ENCODE measurements at places on chromosomes 6 and 20.

DNA sequence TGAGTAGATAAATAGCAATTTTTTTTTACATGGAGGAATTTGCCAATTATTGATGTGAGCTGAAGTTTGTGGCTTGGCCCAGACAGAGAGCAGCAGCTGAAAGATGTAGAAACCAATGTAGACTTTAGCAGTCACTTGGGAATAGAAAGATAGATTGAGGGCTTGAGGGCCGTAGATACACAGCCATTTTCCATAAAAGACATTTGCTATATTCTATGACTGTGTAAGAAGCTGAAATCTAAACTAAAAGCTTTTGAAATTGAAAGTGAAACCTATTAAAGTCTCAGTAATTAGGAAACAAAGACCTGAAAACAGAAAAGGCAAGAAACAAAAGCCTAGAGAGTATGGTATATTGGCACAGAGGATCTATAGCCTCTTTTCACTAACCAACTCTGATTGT, 332.7 kb downstream of the CENPW start:
- H3K27ac ChIP-seq = no peak overlapping the region
- no peak overlapping the region for H3K4me3 ChIP-seq
- no peak for DNase-seq
- H3K36me3 ChIP-seq = no peaks in the 10 kb centered on the region
- H3K4me1 ChIP-seq = no peaks in the 10 kb centered on the region

- no peak overlapping the region for H3K27ac ChIP-seq
- no peaks in the 10 kb centered on the region for H3K4me1 ChIP-seq
- no peak overlapping the region for H3K4me3 ChIP-seq
- H3K36me3 ChIP-seq = no peaks in the 10 kb centered on the region
- DNase-seq = no peak
- no peaks in the 10 kb centered on the region for H3K27me3 ChIP-seq
Observed at GRCh38 chr6:151293688-151294016, 53.9 kb downstream of the AKAP12 start.

GRCh38 chr6:106939208-106939607, 35.3 kb downstream of the CD24 start:
- H3K36me3 ChIP-seq = no peaks in the 10 kb centered on the region
- no peak overlapping the region for H3K4me3 ChIP-seq
- no peaks in the 10 kb centered on the region for H3K4me1 ChIP-seq
- no peak for DNase-seq
- no peaks in the 10 kb centered on the region for H3K27me3 ChIP-seq
- H3K27ac ChIP-seq = no peak overlapping the region

GRCh38 chr6:115814907-115815306, 245.8 kb downstream of the FRK start:
- H3K27me3 ChIP-seq = no peaks in the 10 kb centered on the region
- H3K4me3 ChIP-seq = no peak overlapping the region
- no peaks in the 10 kb centered on the region for H3K36me3 ChIP-seq
- no peak for DNase-seq

DNA sequence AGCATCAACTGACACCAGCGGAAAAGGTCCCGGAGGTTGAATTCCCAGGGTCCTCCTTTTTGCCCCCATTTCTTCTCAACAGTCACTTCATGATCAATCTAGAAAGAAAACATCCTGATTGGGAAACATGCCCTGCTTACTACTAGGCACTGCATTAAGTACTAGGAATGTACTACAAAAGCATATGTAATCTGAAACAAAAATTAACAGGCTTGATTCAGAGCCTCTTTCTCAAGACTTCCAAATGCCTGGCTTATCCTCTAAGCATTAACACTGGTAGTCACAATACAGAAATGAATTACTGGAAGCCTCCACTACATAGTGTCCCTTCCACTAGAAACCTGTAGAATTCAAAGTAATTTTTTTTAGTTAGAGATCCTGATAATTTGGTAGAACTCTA, 84.5 kb upstream of the LYRM2 start:
- H3K27ac ChIP-seq = no peak overlapping the region
- no peak overlapping the region for H3K4me3 ChIP-seq
- no peaks in the 10 kb centered on the region for H3K4me1 ChIP-seq
- DNase-seq = no peak

- H3K27ac ChIP-seq = no peak overlapping the region
- H3K4me3 ChIP-seq = no peak overlapping the region
- H3K36me3 ChIP-seq = no peaks in the 10 kb centered on the region
- no peak for DNase-seq
Observed at GRCh38 chr6:70351461-70351860, 48.6 kb upstream of the COL9A1 start.

GRCh38 chr6:125008261-125008703, 46.0 kb downstream of the RNF217 start:
- H3K27ac ChIP-seq = no peak overlapping the region
- H3K36me3 ChIP-seq = no peaks in the 10 kb centered on the region
- H3K27me3 ChIP-seq = no peaks in the 10 kb centered on the region

GRCh38 chr6:13478525-13478966, 8.9 kb downstream of the GFOD1 start:
- H3K27me3 ChIP-seq = no peaks in the 10 kb centered on the region
- H3K4me3 ChIP-seq = no peak overlapping the region
- no peaks in the 10 kb centered on the region for H3K4me1 ChIP-seq
- H3K27ac ChIP-seq = no peak overlapping the region
- H3K36me3 ChIP-seq = no peaks in the 10 kb centered on the region

GRCh38 chr6:102520966-102521365, 1127.5 kb downstream of the GRIK2 start:
- H3K27ac ChIP-seq = no peak overlapping the region
- H3K4me1 ChIP-seq = no peaks in the 10 kb centered on the region
- no peaks in the 10 kb centered on the region for H3K27me3 ChIP-seq

DNA sequence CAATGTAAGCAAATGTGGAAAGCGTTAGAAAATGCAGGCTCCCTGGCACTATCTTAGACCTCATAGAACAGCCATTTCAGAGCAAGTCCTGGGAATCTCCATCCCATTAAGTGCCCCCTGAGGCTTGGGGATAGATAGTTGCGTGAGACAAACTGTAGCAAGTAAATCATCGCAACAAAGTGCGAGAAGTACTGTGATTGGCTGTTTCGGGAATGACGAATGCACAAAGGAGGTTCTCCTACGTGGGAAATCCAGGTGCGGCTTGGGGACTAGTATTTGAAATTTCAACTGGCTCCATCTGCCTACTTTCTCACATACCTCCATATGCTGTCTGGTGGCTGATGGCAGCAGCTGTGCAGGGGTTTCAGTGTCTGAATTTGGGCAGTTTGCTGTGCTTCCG, 84.5 kb downstream of the PLEKHG1 start:
- DNase-seq = no peak
- no peaks in the 10 kb centered on the region for H3K4me1 ChIP-seq
- H3K27ac ChIP-seq = no peak overlapping the region
- H3K27me3 ChIP-seq = no peaks in the 10 kb centered on the region
- H3K36me3 ChIP-seq = no peaks in the 10 kb centered on the region
- no peak overlapping the region for H3K4me3 ChIP-seq

DNA sequence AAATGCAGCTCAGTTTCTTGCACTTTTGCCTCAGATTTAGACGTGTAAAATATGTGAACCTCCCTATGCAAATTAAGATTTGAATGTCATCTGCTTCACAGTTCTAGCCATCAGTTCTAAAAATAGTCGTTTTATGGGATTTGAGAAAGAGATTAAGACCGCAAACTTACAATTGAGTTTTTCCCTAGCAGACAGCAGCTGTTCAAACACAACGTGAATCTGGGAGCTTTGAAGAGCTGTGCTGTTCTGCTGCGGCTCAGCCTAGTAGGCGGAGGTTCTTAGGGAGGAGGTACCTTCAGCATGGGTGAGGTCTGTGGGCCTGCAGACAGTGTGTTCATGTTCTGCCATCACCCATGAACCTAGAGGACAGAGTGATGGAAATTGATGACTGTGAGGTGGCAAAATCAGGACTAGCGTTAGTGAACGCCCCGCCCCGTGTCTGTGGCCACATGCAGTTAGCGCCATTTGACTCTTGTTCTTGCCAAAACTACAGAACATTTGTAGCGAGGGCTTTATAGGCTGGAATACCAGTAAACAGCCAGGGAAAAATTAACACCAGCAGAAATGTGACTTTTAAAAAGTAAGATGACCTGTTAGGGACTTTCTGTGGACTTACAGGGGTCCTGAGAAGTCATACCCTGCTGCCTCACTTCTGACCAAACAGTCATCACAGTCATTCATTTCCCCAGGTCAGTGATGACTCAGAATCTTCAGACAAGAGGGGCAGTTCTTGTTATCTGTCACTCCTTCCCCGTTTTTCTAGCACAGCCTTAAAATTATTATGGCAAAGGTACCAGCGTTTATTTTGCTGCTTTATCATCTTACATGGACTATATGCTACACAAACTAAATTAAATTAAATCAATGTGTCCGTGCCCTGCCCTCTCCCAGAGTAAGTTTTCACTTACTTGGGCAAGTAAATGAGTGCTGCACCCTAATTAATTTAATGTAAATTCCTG, 84.3 kb upstream of the TMEM181 start:
- H3K4me1 ChIP-seq = no peaks in the 10 kb centered on the region
- H3K4me3 ChIP-seq = no peak overlapping the region
- H3K27me3 ChIP-seq = no peaks in the 10 kb centered on the region
- no peak for DNase-seq
- no peak overlapping the region for H3K27ac ChIP-seq

DNA sequence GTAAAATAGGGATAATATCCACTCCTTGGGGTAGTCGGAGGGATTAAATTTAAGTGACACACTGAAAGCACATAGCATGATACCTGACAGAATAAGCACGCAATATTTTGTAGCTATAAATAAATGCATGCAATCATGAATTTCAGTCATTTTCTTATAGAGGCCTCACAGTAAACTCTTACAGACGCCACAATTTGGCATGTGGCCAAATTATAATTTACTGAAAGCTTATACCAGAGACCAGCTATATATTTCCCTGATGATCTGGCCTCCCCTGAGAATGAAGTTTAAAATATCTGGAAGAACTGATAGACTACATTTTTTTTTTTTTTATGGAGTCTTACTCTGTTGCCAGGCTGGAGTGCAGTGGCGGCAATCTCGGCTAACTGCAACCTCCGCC, 40.9 kb downstream of the QRSL1 start:
- peaks cover 5% of the 10 kb centered on the region for H3K36me3 ChIP-seq
- no peak for DNase-seq
- H3K4me1 ChIP-seq = no peaks in the 10 kb centered on the region
